Kidney epithelial cell (primary cell): ENCODE measurements at places on chromosomes 7 and 10. TPM values are rescaled to one million over a fixed set of nuclear protein-coding genes. Genes with fewer than 3 reads are reported as not detected.

GRCh38 chr10:36499693-36500092 lies 625.7 kb upstream of the ANKRD30A start:
- no peak for DNase-seq

The PLPP4 gene
- 5.3 and 9.4 TPM in 2 replicates for total RNA-seq

DNA sequence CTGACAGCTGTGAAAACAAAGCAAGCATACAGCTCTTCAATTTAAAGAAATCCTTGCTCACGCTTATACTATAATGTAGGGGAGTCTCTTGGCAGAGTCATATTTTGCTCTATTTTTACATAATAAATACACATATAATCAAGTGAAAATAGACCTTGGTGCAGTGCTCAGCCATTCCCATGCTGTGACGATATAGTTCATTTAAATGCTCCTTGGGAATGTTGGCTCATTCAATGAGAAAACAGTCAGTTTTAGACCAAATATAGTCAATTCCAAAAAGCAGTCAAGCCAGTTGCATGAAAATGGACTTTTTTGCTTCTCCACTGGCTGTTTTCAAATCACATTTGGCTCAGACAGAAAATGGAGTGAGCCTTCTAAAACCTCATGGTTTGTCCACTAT lies 587.4 kb downstream of the SUGCT start:
- no peak for DNase-seq

GRCh38 chr7:24912874-24913514 lies 67.0 kb downstream of the OSBPL3 start:
- DNase-seq = no peak

DNA sequence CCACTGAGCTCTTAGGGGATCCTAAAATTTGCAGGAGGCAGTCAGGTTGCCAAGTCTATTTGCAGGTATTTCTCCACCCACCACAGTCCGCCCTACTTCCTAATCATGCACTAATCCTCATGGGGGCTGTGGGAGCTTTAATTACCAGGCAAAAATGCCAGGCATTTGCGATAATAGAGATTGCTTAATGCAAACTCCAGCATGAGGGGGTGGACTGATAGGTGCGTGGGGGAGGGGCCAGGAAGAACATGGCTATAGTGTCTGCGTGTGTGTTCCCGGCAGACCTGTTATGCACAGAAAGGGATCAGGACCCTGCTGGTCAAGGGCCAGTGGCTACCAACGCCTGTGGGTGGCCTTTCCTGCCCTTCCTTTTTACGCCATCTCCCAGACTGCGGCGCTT lies 15.6 kb upstream of the AQP1 start:
- no peak for DNase-seq

The FAM25A gene
- not detected in 2 replicates for total RNA-seq

GRCh38 chr10:84497978-84498377 lies 169.6 kb downstream of the CCSER2 start:
- no peak for DNase-seq

DNA sequence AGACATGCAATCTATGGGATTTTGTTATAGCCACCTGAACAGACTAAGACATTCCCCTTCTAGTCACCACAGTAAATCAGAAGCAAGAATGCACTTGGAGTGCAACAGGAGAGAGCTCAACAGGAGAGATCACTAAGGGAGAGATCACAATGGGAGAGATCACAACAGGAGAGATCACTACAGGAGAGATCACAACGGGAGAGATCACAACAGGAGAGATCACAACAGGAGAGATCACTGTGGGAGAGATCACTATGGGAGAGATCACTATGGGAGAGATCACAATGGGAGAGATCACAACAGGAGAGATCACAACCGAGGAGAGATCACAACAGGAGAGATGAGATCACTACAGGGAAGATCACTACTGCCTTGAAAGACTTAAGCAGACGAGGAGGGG lies 238.5 kb upstream of the PITRM1 start:
- DNase-seq = no peak

GRCh38 chr10:14836208-14836607 lies 1.6 kb downstream of the CDNF start:
- no peak for DNase-seq

DNA sequence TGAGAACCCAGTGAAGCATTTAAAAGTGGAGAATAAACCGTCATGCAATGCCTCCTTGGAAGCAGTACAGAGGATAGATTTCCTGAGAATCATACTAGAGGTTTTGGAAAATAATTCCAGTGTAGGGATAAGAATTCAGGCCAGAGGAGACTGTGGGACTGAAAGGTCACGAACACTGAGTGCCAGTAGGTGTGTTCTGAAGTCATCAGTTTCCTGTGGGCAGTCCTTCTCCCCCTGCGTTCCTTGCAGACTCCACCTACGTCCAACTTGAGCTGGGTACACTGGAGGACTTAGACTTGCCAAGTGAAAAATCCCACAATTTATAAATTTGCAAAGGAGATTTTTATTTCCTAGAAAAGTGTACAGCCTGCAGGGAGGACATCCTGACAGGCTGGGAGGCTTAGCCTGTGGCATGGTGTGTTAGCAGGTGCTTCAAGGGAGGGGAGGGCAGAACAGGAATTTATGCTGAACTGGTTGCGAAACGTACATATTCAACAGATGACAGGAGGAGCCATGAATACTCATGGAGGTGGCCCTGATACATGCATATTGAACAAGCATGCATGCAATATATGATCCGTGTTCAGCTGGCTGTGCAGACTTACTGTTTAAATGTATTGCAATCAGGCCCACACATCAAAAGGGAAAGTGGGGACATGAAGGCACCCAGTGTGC lies 72.9 kb upstream of the POM121L12 start:
- no peak for DNase-seq

DNA sequence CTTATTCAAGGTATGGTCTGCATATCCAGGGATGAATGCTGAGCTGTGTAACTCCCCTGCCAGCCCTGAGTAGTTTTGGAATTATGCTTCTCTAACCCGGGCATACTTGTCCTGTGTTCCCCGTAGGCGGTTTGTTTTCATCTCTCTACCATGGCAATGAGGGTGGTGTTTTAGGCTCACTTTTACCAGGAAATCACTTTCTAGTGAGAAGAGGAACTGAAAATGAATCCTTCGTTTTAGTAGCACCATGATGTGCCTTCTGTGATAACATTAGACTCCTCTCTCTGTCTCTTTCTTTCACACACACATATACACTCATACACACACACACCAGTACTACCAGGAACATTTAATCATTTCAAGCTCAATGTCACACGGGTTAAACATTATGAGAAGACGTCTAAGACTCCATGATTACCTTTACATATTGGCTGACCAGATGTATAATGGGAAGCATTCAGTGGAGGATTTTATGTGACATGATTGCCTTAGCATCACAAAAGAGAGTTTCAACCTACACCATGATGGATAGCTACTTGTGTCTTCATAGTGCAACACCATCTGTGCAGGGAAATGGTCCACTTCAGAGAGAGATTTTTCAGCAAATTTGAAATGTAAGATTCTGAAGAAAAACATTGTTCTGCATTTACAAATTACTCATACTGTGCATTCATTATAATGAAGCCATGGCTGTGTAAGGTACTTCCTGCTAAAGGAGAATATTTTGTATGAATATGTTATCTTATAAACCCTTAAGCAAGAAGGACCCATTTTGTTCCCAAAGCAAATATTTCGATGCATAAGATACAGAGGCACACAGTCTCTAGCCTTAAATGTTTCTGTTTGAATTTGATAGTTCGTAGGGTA lies 31.0 kb upstream of the PFKP start:
- DNase-seq = no peak

- no peak for DNase-seq
Observed at GRCh38 chr7:105044449-105045070, 30.6 kb downstream of the KMT2E start.

The RADIL gene
- 2.3 and 3.5 TPM in 2 replicates for total RNA-seq

The FKBP9 gene
- 107 TPM in 2 replicates for total RNA-seq

The ATG9B gene
- 0.55 and 2.1 TPM in 2 replicates for total RNA-seq

DNA sequence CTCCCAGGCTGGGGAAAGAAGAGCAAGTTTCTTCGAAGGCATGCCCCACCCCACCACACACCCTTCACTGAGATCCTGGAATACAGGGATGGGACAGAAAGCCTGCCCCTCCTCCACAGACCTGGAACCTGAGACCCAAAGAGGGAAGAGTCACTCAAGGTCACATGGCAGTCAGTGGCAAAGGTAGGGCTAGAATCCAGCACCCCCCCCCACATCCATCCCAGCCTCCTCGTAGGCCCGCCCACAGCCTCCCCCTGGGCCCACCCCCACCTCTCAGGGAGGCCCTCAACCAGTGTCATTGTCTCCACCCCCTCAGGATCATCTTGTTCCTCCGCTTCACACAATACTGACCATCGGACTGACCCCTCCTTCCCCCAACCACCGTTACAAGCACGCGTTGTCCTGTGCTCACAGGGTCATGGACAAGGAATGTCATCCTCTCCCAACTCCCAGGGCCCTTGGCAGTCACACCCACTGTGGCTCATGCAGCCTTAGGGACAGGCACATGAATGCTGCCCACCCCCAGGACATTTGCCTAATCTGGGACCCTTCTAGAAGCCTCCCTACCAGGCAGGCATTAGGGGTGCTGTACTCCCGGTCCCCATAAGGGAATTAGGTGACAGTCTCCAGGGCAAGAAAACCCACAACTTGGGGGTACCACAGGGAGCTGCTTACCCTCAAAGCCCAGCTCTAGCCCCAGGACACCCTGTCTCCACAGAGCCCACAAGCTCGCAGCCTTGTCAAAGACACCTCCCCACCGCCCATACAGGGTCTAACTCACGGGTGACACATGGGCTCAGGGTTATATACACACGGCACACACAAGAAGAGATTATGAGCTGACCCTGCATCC lies 1.4 kb downstream of the KCNH2 start:
- no peak for DNase-seq

- DNase-seq = peak; percentile 54
Observed at GRCh38 chr7:123154231-123154860, 45.4 kb downstream of the SLC13A1 start.

DNA sequence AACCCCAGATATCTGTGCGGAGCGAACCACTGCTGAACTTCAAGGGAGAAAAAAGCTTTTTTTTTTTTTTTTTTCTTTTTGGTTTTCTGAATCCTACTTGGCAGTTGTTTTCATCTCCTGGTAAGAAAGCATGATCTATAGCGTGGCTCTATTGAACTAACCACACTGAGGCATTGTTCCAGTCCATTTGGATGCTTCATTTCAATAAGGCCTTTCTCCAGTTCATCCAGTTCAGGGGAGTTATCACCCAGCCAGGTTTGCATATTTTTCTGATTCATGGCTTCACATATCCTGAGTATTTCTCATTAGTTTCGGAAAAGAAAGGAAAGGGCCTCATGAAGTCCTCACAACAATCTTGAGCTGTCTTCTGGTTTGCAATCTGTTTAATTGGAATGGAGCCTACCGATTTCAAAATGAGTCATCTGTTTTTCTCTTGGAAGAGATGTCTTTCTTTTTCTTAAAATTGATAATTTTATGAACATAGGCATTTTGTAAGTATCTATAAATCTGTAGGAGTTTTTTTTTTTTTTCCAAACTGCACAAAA lies 93.1 kb upstream of the STEAP4 start:
- no peak for DNase-seq

The MYOZ1 gene
- 0.55 and 0.92 TPM in 2 replicates for total RNA-seq

GRCh38 chr7:5665094-5666025 lies 116.1 kb downstream of the RNF216 start:
- peak; percentile 41 for DNase-seq

GRCh38 chr7:117839507-117839906 lies 33.7 kb downstream of the CTTNBP2 start:
- DNase-seq = no peak

The FAM25G gene
- 3.2 and 15.7 TPM in 2 replicates for total RNA-seq

GRCh38 chr7:13225068-13225467 lies 537.6 kb downstream of the ARL4A start:
- no peak for DNase-seq

DNA sequence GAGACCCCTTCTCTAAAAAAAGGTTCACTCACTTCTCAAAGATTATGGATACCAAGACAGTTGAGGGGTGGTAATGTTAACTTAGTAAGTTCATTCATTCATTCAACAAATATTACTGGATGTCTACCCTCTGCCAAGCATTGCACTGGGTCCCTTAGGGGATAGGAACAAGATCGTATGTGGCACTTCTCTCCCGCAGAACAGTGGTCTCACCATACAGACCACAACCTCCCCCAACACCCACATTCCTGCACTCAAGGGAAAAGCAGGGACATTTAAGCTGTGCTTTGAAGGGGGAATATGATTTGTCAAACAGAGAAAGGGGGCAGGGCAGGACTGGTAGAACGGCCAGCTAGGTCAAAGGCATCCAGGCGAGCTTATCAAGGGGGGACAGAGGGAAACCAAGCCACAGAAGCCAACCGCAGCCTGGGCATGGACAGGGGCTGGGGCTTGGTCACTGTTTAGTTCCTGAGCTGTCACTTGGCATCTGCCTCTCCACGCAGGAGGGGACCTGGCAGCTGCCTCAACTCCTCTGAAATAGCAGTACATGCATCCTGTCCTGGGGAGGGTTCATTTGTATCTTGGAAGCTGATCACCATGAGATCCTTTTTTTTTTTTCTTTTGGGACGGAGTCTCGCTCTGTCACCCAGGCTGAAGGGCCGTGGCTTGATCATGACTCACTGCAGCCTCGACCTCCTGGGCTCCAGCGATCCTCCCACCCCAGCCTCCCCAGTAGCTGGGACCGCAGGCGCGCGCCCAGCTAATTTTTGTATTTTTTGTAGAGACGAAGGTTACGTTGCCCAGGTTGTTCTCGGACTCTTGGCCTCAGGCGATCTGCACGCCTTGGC lies 949 bp upstream of the CLIP2 start:
- no peak for DNase-seq

The ZPBP gene
- total RNA-seq = 0.13 TPM in 1 of 2 replicates, not detected in the other

The KMT2C gene
- 29.0 and 35.1 TPM in 2 replicates for total RNA-seq

The KIF11 gene
- 4.5 and 5.7 TPM in 2 replicates for total RNA-seq

DNA sequence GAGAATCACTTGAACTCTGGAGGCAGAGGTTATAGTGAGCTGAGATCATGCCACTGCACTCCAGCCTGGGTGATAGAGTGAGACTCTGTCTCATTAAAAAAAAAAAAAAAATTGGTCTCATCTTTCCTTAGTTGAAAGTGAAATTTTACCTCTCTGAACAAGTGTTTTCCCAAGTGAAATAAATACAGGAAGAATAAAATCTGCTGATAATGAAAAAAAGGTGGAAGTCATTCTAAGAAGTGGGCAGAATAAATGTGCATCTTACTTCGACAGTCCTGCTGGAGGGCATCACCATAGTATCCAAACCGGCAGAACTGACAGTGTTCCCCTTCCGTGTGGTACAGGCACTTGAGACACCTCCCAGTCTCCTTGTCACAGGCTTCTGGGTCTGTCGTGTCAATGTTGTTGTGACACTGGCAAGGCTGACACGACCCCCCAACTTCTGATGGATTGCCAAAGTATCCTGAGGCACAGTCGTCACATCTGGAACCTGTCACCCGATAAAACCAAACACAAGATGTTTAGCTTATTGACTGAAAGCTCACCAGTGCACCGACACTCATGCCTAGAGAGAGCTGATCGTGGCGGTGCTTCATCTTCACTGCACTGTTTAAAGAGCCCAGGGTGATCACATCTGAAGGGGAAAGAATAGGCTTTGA lies 49.6 kb downstream of the LAMB1 start:
- DNase-seq = no peak

GRCh38 chr10:77121829-77122228 lies 515.8 kb downstream of the KCNMA1 start:
- DNase-seq = no peak

The COL26A1 gene
- 0.21 and 0.42 TPM in 2 replicates for total RNA-seq
